Cardiac muscle cell (in vitro differentiated cells and primary cell): ENCODE measurements at places on chromosomes 1 and 21.

DNA sequence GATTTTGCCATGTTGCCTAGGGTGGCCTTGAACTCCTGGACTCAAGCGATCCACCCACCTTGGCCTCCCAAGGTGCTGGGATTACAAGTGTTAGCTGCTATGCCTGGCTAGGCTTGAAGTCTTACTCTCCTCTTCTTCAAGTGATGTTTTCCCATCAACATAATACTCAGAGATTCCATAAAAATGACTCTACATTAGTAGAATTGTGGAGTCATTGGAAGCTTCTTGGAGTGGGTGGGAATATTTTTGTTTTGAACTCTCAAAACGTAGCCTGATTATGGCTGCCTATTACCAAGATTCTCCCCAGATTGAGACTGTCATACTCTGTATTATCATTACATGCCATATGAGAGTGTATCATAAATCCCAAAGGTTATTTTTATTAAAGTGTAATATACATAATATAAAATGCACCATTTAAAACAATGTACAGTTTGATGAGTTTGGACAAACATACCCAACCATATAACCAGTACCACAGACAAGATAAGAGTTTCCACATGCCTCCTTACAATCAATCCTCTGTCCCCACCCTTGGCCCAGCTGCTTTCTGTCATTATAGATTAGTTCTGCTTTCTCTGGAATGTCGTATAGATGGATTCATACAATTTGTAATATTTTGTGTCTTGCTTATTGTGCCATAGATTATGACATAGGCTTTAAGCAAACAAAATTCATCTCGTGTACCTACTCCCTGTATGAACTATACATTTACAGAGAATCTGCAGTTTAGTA lies 8.0 kb upstream of the DNM3 start:
- DNase-seq: no peak

- no peak for DNase-seq
Observed at GRCh38 chr1:89098857-89099256, 27.1 kb downstream of the GBP2 start.

DNA sequence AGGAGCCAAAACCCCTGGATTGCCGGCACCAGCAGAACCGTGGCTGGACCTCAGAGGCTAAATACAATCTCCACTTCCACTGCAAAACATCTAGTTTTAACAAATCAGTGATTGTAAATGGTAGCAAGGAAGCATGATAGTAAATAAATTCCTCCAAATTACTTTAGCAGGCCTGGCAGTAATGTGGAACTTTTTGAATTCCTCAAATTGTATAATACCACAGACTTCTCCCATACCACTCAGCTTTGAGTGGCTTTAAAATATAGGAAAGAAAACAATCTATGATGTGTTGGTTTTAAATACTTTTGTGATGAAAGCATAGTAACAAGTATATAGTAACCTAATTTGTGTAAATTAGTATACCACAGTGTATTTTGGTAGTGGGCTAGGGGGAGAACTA lies 34.1 kb downstream of the NIBAN1 start:
- no peak for DNase-seq

- peak; percentile 71 for DNase-seq
Observed at GRCh38 chr1:23768733-23769132, 9.5 kb upstream of the PITHD1 start.

DNA sequence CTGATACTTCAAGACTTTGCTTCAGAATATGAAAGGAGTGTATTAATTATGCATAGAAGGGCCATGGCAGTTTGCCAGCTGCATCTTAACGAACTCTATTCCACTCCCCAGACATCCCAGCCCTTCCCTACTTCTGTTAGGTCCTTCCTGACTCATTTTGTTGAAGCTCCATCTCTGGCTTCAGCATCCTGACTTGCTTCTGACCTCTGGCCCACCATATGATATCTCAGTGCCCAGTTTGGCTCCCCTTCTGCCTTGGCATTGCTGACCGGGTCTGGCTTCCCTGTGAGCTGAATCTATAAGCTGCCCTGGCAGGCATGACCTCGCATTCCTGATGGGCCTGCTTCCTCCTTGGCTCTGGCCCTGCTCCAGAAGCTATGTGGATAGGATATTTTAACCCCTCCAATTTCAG lies 27.6 kb upstream of the ARHGAP29 start:
- DNase-seq: no peak

DNA sequence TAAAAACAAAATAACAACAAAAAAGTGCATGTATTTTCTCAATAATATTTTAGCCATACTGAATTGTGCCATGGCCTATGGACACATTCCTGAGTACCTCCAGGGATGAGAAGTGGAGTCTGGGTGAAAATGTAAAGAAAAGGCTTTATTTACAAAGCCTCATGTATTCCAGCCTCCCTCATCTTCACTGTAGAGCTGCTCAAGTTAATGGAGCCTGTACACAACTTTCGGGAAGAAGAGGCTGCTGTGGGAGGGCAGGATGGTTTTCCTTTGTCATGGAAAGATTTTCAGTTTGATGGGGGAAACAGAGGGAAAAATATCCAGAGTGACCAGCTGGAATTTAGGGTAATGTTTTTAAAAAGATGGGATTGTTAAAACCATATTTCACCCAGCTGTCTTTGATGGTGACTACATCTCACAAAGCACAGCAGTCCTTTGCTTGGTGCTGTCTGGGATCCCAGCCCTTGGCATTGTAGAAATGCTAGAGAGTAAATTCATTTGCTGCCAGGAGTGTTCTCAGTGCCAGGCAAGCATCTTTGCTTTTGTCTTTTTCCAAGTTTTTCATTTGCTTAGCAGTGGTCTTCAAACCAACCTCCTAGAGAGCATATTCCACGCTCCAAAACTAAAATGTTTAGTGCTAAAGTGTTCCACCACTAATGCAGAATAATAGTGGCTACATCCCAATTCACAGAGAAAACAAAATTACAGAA lies 54.9 kb downstream of the DPT start:
- DNase-seq: no peak

DNA sequence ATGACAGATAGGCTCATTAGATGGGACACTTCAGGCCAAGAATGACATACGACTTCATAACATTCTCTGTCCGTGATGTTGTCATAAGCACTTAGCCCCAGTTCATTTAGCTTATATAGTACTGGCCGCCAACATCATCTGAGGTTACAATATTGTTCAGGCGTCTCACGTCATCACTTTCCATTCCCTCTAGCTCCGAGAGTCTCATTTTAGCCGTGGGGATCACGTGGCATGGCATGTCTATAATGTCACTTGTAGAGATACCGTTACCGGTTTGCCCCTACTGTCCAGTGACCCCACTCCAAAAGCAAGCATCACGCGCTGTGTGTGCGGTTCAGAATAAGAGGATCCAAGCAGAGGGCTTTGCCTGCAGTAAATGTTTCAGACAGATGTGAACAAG lies 34.6 kb upstream of the HEATR1 start:
- DNase-seq: no peak
